Left kidney (tissue), 8 donors: ENCODE measurements at places on chromosomes 3 and 15.
A peak's percentile ranks its signal among the peaks of the same experiment; 100 is the strongest.

DNA sequence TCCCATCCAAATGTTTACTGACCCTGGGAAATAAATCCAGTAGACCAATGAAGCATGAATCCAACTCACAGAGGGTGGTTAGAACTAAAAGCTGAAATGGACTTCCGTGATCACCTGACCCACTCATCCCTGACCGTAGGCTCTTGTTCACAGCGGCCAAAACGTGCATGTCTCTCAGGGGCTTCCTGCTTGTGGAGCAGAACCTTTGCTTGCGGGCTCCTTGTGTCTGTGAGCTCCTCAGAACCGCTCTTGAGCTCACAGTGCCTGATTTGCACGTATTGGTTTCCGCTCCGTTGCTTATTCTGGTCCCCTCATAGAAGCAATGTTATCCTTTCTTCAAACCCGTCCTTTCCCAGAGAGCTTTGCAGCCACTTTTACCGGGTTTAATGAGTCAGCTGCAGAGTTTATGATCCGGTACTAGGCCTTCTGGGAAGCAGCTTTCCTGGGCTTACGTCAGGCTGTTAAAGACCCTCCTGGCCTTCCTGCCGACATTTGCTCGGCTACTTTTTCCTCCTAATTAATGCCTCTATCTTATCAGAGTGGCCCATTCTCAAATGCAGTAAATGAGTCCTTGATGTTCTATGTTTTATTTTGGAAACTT, 35.4 kb downstream of the LIPC start:
- peak; percentile 92 for DNase-seq

- DNase-seq = no peak
Measured at GRCh38 chr15:22961762-22962161, 18.4 kb downstream of the CYFIP1 start.

- DNase-seq = no peak
Measured at GRCh38 chr15:73231661-73232419, 136.9 kb downstream of the HCN4 start.

DNA sequence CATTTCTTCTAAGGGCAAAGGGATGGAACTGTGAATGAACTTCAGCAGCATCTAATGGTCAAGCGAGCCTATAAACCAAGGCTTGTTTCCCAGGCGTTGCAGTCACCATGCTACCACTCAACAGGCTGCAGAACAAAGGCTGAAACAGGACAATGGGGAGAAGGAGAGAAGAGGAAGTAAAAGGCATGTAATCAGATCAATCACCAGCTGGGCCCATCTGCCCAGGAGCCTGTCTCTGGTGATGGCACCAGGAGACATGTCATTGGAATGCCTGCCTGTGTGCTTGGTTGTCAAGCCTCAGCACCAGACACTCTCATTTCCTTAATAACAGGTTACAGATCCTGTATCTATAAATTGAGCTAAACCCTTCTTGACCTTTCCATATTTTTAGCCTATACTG, 81.7 kb upstream of the UMPS start:
- no peak for DNase-seq

DNA sequence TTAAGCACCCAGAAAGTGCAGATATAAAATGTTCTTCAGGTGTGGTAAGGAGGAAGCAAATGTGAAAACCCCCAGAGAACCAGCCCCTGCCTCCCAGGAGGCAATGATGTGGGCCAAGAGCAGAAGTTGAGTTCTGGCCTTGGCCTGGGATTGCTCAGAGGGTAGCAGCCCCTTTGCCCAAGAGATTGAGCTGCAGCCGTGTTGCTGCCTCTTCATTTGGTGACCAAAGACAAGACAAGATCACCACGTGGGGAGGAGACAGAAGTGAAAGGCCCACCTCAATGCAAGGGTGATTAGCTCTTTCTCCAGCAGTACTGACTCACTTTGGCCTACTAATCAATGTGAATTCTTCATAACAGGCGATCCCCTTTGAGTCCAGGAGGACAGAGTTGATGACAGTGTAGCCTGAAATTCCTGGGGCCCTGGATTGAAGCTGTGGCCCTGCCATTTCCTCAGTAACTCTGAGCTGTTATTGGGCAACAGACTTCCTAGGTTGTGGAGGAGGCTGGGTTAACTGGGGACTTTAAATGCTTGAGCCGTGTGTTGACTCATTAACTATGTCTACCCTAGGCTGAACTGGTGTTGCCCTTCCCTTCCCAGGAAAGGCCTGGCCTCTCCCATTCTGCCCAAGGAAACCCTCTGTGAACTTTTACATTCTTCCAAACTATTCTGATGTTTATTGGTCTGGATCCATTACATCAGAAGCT, 86.5 kb downstream of the ST6GAL1 start:
- no peak for DNase-seq
